ENCODE measurements at places on chromosomes 6 and 20. TPM values are rescaled to one million over a fixed set of nuclear protein-coding genes. Genes with fewer than 3 reads are reported as not detected.

DNA sequence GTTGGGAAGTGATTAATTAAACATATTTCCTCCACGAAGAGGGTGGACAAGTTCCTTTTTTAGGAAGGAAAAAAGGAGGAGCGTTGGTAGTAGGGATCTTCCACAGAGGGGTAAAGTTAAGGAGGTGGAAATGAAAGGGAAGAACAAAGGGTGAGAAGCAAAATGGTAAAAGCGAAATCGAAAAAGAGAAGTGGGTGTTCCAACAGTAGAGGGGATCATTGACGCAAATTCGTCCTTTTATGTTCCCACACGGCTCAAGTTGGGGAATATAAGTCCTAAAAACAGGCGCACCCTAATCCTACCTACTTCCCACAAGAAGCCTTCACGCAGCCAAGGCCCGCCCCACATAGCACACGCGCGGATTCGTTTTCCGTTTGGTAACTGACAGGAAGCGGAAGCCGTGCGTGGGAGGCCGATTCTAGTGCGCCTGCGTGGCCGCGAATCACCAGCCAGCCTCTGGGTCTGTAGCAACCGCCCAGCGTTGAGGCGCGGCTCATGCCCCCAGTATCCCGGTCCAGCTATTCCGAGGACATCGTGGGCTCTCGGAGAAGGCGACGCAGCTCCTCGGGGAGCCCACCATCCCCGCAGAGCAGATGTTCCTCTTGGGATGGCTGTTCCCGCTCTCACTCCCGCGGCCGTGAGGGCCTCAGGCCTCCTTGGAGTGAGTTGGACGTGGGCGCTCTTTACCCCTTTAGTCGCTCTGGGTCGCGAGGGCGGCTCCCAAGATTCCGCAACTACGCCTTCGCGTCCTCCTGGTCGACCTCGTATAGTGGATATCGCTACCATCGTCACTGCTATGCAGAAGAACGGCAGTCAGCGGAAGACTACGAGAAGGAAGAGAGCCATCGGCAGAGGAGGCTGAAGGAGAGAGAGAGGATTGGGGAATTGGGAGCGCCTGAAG is at the start of gene NKAPL:
Gene NKAPL (plus strand): TSS at position 421 of the 901 bp plus-strand sequence. CDS start 75 bp downstream, at position 496.
- DNase-seq = peak; percentile 90

GRCh38 chr6:12034837-12035236 is 22.7 kb downstream of the HIVEP1 start:
- DNase-seq = no peak

GRCh38 chr20:4763723-4764510 is 42.2 kb downstream of the PRND start:
- no peak for DNase-seq

- no peak for DNase-seq
Observed at GRCh38 chr6:7106215-7106751, 1.5 kb upstream of the RREB1 start.

DNA sequence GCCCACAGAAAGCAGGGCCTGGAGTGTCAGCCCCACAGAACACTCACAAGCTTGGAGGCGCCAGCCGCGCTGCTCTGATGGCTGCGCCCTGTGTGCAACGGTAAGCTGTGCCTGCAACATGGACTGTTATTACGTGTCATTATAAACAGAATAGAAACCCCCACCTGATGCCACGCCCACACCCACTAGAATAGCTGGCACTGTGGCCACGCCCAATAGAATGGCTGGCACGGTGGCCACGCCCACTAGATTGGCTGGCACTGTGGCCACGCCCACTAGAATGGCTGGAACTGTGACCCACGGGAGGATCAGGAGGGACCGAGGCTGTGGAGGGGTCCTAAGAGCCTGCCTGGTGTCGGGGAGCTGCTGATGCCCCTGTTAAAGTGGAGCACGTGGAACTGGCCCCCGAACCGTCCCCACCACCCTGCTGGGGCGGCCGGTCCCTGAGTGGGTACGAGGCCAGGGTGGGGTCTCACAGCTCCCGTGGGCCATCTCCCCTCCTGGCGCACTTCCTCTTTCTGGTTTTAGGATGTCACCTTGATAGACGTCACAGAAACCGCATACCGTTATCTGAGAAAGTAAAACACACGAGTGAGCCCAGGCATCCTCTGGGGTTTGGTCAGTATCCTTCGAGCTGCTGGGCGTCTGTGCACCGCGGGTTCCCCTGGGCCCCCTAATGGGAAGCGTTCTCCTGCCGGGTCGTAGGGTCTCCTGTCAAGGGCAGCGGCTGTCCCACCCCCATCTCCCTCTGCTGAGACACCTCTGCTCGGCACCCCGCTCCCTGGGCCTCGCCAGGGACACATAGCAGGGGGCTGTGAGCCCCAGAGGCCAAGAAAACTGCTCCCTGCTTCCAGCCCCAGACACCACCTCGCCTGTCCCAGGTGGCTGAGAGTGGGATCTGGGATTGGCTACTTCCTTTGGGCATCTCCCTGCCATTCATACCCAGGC is 25.4 kb downstream of the SLC17A9 start:
- no peak for DNase-seq

DNA sequence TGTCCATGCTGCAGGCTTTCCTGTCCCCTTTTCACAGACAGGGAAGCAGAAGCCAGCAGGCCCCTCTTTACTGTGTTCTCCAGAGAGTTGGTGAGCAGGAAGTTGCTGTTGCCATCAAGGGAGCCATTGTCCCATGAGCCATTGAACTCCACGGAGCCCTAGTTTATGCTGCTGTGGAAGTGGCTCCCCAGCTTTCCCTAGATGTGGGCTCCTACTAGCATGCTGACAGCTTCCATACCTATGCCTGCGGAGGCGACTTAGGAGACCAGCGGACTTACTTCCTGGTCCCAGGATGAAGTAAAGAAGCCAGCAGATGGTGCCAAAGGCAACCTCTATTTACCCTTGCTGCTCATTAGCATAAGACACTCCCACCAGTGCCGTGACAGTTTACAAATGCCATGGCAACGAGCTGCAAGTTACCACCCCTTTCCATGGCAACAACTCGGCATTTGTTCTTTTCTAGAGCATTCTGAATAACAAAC is 30.8 kb upstream of the FKBP1A start:
- DNase-seq = peak; percentile 53

DNA sequence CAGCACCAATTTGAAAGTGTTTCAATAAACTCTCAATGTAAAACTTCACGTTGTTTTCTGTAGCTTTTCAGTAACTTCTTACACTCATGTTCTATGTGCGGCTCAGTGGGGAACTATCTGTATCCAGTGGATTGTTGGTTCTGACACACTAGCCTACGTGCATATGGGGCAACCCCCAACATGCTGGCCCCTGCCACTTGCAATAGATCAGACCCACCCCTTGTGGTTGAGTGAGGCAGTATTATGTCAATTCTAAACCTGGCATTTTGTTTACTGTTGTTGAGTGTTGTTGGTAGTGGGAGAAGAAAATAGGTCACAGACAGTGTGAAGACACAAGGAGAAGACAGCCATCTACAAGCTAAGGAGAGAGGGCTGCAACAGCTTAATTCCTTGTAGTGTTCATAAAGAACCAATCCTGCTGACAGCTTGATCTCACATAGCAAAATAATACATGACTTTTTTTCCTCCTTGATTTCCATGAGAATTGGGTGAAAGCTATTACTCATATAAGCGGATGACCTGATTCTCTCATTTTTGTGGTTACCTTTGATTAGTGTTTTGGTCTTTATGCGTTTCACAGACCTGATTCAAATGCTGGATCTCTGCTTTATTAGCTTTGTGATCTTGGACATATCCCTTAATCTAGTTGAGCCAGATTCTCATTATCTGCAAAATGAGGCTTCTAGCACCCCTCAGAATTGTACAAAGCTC is 320.4 kb downstream of the LAMA2 start:
- DNase-seq = no peak

- DNase-seq = peak; percentile 66
Observed at GRCh38 chr20:36472637-36473090, 68.7 kb upstream of the MYL9 start.

GRCh38 chr6:3471711-3472110 is 14.9 kb upstream of the SLC22A23 start:
- DNase-seq = no peak

GRCh38 chr6:79804732-79805131 is 142.6 kb downstream of the ELOVL4 start:
- no peak for DNase-seq

DNA sequence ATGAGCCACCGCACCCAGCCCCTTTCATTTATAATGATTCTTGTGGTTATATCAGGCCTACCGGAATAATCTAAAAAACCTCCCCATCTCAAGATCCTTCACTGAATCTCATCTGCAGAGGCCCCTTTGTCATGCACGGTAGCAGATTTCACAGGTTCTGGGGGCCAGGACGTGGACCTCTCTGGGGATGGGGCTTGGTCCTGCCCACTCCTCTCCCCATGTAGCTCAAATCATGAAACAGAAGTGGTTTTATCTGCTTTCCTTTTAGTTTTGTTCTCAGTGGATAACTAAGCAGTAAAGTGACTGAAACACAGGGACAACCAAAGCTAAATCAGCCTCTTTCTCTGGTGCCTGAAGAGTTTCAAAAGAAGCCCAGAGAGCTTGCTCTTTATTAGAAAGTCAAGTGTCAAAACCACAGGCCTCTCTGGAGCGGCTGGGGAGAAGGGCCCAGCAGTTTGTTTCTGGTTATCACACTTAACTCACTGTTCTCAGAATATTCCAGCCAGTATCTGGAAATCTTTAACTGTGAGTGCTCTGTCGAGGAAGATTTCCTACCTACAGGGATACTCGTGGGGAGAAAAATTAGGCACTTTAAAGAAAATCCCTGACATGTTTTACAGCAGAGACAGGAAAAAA is 60.6 kb upstream of the FAM184A start:
- DNase-seq = no peak

DNA sequence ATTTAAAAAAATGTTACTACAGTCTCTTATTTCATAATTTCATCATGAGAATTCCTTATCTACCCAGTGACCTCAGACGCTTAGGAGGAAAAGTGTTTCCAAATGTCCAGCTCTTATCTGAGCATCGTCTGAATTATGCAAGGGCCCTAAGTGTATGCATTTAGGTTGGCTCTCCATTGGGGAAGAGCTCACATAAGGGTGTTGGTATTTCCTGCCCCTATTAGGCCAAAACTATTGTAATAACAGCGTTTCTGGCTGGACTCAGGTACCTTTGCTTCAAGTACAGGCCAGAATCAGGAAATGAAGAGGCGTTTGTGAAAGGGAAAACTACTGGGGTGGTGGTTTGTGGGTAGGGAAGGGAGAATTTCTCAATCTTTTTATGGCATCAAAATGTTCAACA is 40.4 kb upstream of the SGK1 start:
- DNase-seq = no peak

DNA sequence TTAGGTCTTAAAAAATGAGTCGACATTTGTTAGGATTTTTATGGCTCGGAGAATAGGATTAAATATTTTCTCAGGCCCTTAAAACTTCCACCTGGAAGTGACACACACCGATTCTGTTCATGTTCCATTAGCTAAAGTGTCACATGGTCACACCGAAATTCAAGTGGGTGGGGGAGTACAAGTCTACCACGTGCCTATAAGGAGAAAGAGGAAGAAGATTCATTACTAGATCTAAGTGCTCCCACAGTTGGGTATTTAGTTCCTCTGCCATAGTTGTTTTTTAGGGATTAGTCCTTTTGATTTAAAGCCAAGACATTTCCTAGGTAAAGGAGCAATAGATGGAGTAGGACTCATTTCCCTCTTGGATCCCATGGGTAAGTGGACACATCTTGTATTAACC is 4.9 kb upstream of the TOX2 start:
- DNase-seq = no peak

- DNase-seq = no peak
Observed at GRCh38 chr6:25434921-25435320, 155.7 kb downstream of the CARMIL1 start.

DNA sequence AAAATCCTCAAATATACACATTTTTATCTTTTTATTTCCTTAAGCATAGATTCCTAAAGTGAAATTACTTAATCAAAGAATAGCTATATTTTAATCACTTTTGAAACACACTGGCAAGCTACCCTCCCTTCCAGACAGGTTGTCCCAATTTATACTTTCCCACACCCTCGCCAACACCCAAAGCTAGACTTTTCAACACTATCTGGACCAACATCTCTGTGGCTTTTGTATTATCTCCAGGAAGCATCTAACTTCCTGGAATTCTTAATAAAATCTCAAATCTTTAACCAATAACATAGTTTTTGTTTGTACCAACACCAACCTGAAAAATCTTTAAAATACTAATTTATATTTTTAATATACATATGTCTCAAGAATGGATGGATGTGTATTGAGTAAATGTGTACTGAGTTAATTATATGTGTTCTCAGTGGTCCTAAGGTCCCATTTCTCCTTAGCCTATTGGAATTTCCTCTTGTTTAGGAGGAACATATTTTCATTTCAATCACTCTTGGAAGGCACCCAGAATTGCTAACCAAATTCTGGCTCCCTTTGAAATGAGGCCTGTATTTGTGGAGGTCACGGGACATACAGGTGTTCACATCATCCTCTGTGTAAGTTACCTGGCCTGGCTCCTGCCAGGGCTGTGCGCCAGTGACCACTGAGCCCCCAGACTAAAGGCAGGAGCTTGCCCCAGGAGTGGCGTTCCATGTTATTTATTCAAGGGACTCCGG is 17.4 kb upstream of the GFOD1 start:
- no peak for DNase-seq

- no peak for DNase-seq
Observed at GRCh38 chr6:130697271-130697994, 129.8 kb upstream of the SMLR1 start.

GRCh38 chr6:31203345-31203979 is 33.0 kb upstream of the POU5F1 start:
- DNase-seq = no peak

- no peak for DNase-seq
Observed at GRCh38 chr20:47358039-47358671, 1.7 kb upstream of the ZMYND8 start.

- DNase-seq = peak; percentile 71
Observed at GRCh38 chr6:133983099-133983939, 30.3 kb downstream of the TBPL1 start.

DNA sequence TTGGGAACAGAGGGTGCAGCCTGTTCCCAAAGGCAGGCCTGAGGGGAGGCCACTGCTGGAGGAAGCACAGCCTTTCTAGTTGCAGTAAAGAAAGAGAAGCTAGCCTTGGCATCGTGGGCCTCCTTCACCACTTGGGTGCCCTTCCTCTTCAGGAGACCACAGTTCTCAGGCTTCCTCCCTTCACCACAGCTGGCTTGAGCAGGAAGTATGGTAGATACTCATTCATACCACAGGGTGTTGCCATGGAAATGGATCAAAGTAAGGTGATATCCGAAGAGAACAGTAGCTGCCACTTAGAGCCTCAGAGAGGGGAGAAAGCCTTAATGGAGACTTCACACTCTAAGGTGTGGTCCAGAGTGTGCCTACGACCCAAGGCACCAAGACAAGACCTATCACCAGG is 120.4 kb upstream of the RIPOR2 start:
- peak; percentile 56 for DNase-seq

The CYP21A2 gene
- 1.1 TPM for total RNA-seq

The CBLN4 gene
- total RNA-seq = 1.2 TPM

The TFAP2D gene
- total RNA-seq = not detected

The GRM1 gene
- 0.09 TPM for total RNA-seq

The OTOR gene
- total RNA-seq = not detected

The ZBTB12 gene
- 5.1 TPM for total RNA-seq

The ARMH2 gene
- 0.68 TPM for total RNA-seq

The ESR1 gene
- total RNA-seq = 3.7 TPM
